ENCODE measurements at places on chromosomes 12 and 14.

DNA sequence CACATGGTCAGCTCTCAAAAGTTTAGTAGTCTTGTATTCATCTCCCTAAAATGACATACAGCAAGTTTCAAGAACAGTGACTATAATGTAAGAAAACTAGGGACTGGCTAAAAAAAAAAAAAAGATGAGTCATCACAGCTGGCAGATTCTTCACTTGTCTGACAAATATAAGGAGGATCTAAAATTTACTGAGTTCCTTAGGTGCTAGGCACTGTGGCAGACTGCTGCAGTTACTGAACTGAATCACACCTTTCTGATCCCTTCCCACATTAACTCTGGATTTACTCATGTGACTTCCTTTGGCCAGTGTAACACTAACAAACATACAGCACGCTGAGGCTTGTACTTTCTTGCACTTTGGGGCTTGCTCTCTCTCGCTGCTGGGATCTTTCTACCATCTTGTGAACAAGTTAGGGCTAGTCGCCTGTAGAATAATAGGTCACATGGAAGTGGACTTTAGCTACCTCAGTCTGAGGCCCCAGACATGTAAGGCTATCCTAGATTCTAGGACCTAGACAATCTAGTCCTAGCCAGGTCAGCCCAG, 32.1 kb downstream of the BAZ1A start:
- no peak for DNase-seq

DNA sequence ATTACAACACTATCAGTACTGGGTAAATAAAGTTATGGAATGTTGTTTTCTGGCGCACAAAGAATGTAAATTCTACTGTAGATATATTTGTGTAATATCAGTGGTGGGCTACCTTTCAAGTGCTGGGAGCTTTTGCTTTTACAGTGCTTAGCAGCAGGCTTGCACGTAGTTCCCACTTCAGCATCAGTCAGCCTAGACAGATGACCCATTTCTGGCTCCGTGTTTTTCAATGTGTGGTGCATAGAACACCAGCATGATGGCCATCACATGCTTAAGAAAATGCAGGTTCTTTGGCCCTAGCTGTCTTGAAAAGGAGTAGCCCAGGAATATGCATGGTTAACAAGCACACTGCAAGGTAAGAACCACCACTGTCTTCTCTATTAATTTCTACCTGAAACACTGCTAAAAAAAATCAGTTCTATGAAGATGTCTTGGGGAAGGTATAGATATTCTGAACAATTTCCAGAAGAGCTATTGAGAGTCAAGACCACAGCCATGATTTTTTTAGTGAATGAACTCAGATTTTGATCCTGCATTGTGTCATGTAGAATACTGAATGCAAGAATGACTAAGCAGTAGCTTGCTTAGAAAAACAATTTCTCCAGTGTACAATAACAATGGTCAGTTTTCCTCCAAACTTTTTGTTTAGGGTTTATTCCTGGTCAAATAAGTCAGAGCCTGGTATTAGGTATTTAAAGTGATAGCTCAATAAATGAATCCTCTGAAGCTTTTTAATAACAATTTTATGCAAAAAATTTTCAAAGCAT, 195.7 kb downstream of the AKAP6 start:
- DNase-seq, result no peak

DNA sequence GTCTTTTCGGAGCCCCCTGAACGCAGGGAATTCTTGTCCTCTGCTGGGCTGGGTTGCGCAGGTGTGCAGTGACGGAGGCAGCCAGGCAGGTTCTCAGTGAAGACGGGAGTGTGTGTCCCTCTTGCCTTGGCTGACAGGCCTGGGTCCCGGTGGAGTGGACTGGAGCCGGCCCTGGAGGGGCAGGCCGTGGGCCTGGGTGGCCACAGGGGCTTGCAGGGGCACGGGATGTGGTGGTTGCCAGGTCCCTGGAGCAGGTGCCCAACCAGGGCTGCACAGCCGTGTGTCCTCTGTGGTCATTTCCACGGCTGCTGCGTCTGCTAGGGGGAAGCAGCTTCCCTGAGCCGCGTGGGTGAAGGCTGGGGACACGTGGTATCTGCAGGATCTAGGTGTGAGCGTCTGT, 79.8 kb downstream of the ADGRD1 start:
- no peak for DNase-seq

DNA sequence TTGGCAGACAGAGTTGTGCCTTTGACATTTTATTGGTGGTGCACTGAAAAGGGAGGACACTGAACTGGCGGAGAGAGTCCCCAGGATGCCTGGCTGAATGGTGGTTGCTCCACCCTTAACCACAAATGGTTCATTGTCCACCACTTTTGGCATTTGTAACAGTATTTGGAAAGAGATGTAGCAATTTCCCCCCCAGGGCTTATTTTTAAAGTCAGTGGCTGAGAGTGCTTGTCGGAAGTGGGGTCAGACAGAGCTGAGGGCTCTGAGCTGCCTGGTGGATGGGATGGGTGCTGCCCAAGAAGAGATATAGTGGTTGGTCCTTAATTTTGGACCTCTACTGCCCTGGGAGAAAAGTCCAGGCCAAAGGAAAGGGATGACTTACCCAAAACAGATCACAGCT, 31.5 kb upstream of the FGF6 start:
- no peak for DNase-seq

GRCh38 chr12:88982694-88983093, 369.6 kb downstream of the DUSP6 start:
- no peak for DNase-seq

DNA sequence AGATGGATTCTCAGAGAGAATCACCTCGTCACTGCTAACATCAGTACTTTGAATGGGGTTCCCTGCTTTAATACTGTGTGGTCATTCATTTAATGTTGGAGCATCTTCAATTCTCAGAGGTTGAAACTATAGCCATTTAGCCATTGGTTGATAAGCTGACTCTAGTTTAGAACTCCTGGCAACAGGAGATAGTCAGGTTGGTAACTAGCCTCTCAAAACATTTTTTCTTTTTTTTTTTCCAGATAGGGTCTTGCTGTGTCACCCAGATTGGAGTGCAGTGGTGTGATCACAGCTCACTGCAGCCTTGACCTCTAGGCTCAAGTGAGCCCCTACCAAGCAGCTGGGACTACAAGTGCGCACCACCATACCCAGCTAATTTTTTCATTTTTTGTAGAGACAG, 3.5 kb upstream of the NCKAP5L start:
- no peak for DNase-seq

DNA sequence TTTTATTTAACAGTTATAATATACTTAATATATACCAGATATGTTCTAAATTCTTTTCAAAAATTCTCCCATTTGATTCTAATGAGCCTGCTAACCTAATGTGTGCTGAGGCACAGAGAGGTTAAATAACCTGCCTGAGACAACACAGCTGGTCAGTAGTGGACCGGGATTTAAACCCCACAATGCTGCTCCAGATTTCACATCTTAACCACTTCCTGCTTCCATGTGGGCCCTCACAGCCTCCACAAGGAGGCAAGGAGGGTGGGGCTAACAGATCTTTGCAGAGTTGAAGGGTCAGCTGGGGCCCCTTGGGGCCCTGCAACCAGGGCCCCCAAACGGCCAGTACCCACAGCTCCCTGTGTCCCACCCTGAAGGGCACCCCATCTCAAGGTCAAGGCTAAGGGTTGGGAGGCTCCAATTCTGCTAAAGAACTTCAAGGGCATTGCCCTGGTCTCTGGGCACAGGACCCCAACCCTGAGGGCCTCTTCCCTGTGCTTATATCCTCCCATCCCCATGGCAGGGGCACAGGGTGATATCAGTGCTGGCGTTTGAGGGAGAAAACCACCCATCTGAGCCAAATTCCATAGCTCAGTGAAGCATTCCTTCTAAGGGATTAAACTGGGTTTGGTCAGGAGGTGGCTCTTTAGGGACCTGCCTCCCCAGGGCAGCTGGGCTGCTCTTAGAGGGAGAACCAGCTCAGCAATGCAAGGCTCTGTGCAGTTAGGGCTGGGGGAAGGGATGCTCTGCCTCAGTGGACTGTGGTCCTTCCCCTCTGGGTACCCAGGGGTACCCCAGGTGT, 2.2 kb downstream of the KRT80 start:
- no peak for DNase-seq

DNA sequence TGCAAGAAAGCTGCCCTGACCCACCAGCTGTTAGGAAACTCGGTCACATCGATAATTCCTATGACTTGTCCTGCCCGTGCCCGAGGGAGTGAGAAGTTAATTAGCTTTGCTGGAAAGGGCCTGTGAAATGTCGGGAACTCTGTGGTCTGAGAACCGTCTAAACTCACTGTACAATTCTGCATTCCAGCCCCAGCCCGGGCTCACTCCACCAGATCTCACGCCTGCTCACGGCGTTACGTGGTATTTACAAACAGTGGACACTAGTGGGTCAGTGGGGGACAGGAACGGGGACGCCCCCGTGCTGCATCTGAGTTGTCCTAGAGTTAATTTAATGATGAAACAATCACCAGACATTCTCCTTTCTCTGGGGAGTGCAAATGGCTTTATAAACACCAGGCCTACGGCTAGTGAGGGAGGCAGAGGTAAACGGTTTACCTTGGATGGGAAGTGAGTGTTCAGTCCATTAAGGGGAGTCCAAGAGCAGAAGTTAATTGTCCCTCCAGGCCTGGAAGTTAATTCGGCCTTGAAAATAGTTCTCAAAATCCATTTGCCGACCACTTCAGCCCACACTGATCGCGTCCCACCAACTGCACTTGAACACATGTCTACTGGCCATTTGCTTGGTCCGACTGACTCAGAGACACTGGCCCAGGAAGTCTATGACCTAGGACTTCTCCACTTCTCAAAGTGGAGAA, 93.5 kb upstream of the MED13L start:
- no peak for DNase-seq

- no peak for DNase-seq
Observed at GRCh38 chr12:42584651-42585111, 4.9 kb downstream of the PRICKLE1 start.

GRCh38 chr12:32756476-32757066, 874 bp upstream of the YARS2 start:
- DNase-seq, result no peak

DNA sequence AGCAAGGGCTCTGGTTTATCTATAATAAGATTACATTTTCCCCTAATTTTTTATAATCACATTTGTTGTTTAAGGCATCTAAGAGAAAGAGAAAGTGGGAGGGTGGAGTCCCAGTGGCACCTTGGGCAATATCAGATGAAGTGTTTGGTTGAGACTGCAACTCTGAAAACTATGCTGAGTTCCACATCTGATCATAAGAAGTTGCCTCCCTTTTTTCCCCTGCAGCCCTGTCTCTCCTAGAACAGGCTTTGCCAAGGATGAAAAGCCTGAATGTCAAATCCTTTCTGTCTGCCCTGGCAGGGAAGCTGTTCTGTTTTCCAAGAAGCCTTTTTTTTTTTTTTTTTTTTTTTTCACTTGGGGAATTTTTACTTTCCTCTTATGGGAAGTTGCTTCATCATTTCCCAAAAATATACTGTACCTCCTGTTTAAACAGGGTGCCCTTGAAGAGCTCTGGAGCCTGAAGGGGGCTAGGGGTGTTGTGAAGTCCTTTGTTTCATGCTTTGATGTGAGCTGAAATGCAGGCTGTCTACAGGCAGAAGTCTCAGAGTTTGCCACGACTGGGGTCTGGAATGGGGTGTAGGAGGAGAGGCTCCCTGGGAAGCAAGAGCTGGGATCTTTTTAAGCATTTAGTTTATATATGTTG, 71.3 kb downstream of the SUSD6 start:
- no peak for DNase-seq

DNA sequence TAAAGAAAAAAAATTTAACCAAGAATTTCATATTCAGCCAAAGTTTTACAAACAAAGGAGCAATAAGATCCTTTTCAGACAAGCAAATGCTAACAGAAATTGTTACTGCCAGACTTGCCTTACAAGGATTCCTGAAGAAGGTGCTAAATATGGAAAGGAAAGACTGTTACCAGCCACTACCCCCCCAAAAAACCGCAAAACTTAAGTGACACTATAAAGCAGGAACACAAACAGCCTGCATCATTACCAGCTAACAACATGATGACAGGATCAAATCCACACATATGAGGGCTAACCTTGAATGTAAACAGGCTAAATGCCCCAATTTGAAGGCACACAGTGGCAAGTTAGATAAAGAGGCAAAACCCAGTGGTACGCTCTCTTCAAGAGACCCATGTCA, 55.7 kb downstream of the APOBEC1 start:
- no peak for DNase-seq

GRCh38 chr12:8996682-8997405, 7.5 kb downstream of the KLRG1 start:
- peak; percentile 24 for DNase-seq

DNA sequence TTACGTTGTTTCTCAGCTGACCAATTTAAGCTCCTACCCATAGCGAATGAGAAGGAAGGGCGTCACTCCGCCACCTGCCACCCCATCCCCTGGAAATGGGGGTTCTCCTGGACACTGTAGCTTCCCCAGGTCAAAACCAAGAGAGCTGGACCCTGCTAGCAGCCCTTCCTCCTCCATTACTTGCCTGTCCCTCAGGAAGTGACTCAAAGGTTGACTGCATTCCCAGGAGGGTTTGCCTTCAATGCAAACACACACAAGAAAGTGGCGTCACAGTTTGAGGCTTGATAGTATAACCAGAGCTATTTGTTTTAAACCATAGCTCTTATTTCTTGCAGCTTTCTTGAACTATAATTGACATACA, 79.1 kb downstream of the KCNK13 start:
- DNase-seq, result no peak

DNA sequence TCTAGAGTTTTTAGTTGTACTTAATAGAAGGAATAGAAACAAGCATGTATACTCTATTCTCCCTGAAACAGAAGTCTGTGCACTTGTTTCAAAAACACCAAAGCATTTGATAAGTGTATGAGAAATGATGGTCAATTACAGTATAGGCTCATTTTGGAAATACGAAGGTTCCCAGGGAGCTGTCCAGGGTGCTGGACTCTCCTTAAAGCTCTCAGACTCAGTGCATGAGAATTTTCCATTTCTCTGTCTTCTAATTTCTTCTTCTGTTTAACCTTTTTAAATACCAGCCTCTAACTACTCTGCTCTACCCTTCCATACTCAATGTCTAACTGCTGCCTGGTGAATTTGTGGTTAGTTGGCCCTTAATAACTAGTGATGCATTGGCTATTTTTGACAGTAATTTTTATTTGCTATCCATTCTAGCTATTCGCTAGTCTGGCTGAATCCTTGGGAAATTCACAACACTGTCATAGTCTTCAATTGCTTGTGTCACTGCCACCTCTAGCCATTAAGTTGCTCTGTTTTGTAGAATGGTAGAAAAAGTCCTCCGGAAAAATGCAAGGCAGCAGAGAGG, 229.2 kb downstream of the NRXN3 start:
- no peak for DNase-seq

DNA sequence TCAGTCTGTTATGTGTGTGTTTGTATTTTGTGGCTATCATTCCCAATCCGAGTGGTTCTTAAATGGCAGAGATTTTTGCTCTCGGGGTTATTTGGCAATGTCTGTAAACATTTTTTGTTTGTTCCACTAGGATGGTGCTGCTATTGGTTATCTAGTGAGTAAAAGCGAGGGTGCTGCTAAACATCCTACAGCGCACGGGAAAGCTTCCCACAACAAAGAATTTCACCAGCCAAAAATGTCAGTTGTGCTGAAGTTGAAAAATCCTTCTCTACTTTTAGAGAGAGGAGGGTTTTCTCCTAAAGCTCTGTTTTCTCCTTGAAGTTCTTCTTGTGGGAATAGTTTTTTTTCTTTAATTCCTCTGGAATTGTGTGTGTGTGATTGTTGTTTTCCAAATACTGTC, 2.4 kb downstream of the EXD2 start:
- no peak for DNase-seq
